ENCODE measurements at places on chromosomes 3 and 15. TPM values are rescaled to one million over a fixed set of nuclear protein-coding genes. Genes with fewer than 3 reads are reported as not detected.

DNA sequence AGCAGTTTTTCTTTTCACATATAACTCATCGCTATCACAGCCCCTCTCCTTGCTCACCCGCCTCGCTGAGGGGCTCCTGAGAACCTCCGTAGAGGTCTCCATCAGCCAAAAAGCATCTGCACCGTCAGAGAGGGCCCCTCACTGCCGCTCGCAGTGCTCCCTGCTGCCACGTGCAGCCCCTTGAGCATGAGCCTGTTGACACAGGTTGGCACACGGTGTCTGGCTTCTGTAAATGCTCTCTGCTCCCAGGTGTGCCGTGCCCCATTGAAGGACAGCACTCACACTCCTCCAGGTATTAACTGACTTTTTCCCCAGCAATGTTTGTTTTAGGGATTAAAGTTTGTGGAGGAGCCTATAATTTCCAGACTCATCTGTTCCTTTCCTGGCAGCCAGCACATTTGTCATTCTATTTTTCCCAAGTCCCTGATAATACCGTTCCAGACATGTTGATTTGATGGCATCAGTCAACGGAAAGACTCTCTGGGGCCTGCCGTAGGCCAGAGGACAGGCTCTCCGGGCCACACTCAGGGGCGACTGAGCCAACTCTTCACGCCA is 2.1 kb upstream of the FURIN start:
- no peak for DNase-seq

Gene C3orf62
- total RNA-seq: 2.3 TPM

Gene TM4SF4
- not detected for total RNA-seq

Gene IL17RD
- 1.7 TPM for total RNA-seq

Gene ADAMTS7
- 0.49 TPM for total RNA-seq

Gene AGTR1
- total RNA-seq: not detected

Gene TRIM42
- not detected for total RNA-seq

All from foreskin keratinocyte (primary cell).